Mucosa of gallbladder (tissue), 1 donor: ENCODE measurements at places on chromosomes 16 and 17. TPM values are rescaled to one million over a fixed set of nuclear protein-coding genes. Genes with fewer than 3 reads are reported as not detected.
A peak's percentile ranks its signal among the peaks of the same experiment; 100 is the strongest.

GRCh38 chr17:69350911-69351310, 24.0 kb upstream of the ABCA5 start:
- no peak for DNase-seq

DNA sequence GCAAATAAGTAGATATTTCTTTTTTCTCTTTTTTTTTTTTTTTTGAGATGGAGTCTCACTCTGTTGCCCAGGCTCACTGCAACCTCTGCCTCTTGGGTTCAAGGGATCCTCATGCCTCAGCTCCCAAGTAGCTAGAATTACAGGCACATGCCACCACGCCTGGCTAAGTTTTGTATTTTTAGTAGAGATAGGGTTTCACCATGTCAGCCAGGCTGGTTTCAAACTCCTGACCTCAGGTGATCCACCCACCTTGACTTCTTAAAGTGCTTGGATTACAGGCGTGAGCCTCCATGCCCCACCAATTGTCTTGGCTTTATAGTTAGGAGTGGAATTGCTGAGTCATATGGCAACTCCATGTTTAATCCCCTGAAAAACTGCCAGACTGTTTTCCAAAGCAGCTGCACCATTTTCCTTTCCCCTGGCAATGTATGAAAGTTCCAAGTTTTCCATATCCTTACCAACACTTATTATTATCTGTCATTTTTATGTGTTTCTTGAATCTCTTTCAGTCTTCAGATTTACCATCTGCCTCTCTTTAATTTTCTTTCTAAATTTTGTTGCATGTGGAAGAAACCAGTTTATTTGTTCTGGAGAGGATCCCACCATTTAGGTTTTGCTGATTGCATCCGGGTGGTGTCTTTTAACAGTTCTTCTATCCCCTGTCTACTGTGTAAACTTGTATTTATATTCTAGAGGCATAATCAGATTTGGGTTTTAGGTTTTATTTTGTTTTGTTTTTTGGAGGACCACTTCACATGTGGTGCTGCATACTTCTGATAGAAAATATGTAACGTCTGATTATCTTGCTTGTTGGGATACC, 9.9 kb upstream of the CES3 start:
- no peak for DNase-seq

DNA sequence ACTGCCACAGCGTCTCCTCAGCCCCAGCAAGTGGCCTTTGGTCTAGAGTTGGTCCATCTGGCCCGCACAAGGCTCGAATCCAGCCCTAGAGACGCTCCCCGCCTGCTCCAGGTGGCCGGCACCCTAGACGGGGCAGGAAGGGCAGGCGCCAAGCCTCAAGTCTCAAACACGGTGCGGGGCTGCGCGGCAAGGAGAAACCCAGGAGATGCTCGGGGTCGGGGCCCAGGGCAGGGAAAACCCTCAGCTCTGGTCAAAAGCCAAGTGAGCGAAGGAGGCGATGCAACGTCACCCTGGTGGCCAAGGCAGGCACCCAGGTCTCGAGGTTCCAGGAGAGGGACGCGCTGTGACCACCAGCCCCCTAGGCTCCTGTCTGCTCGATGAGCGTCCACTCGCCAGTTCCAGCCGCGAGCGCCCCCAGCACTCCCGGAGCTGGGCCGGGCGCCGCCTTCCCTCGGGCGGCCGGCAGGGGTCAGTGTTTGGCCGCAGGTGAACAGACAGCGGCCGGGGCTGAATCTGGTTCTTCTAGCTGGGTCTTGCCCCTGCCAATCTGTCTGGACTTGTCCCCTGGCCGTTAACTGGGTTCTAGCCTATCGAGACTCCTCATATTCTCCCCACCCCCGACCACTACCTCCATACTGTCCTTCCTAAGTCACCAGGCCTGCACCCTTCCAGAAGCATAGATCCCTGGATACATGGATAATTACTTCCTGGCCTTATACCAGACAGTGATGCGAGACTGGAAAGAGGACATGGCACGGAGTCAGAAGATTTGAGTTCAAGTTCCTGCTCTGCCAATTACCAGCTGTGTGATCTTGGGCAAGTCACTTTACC, 44.0 kb downstream of the PRAC1 start:
- peak; percentile 54 for DNase-seq

Gene TP53TG3C
- total RNA-seq = not detected
